ENCODE measurements at places on chromosomes 3 and 15.
A peak's percentile ranks its signal among the peaks of the same experiment; 100 is the strongest.

GRCh38 chr3:186930143-186930640 lies at the start of gene ST6GAL1:
Gene ST6GAL1, plus strand, starts transcription at chr3:186930526. Its CDS starts 112,178 bp downstream, at chr3:187042704.
- peak; percentile 17 for DNase-seq

DNA sequence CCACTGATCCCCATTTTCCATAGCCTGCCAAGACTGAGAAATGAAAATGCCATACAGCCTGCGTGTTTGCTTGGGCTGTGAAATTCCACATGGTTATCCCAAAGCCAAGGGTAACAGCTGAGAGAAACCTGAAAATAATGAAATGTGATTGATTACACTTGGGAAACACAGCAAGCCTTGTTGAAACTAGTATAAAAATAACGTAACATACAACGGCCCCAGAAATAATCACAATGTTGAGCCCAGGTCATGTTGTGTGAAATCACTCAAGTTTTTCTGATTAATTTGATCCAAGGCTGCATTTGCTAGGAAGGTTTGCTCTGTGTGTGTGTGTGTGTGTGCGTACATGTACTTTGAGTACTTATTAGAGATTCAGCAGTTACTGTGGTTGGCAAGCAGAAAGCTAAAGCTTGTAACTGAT lies 269.0 kb downstream of the OXSM start:
- DNase-seq = no peak

GRCh38 chr3:2244137-2244536 lies 145.5 kb downstream of the CNTN4 start:
- no peak for DNase-seq

DNA sequence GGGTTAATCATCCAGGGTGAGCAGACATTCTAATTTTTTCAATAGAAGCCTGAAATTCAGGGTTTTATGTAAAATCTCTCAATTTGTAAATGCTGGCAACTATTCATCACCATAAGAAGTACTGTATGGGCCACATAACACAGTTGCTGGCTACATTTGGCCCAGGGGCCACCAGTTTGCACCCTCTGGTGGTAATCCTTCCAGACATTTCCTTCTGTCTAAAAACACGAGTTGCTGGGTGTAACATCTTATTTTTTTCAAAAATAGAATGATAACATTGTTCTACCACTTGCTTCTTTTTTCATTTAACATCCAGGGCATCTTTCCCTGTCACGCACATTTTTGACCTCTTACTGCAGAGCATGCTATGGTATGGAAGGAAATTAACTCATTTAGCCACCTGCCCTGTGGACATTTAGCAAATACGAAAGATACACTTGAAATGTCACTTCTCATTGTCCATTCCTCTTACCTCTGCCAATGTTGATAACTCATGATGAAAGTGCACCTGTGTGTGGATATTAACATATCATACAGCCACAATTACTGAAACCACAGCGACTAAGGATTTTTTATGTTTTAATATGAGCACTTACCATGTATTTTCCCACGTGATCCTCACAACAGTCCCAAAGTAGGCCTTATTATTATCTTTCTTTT lies 117.5 kb upstream of the ARHGEF3 start:
- DNase-seq = no peak

DNA sequence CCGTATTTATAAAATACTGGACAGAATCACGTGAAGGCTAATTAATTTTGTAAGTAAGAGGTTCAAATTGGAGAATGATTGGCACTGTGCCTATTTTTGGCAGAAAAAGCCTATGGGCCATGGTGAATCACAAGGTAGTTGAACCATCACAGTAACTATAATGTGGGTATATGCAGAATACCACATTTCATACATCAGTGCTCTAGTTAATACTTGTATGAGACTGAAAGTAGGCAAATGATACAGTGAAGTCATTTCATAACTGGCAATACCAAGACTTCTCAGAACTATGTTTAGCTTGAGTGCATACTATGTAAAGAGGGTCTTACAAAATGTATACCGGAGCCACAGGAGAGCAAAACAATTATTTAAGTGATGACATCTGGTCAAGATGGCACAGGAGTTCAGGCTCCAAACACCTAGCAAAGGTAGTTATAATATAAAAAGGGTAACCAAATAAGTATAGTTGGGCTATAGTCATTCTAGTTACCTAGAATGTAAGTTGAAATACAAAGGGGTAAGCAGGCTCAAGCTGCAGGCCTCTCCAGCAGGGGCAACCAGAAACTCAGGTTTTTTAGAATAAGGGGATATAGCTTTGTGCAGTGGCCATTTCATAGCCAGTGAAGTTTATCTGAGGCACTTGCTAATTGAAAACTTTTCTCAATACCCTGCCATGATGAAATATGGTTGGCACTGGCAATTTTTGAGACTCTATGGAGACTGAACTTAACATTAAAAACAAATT lies 19.1 kb downstream of the GPR160 start:
- no peak for DNase-seq

GRCh38 chr3:135567223-135567622 lies 398.3 kb upstream of the PPP2R3A start:
- no peak for DNase-seq

DNA sequence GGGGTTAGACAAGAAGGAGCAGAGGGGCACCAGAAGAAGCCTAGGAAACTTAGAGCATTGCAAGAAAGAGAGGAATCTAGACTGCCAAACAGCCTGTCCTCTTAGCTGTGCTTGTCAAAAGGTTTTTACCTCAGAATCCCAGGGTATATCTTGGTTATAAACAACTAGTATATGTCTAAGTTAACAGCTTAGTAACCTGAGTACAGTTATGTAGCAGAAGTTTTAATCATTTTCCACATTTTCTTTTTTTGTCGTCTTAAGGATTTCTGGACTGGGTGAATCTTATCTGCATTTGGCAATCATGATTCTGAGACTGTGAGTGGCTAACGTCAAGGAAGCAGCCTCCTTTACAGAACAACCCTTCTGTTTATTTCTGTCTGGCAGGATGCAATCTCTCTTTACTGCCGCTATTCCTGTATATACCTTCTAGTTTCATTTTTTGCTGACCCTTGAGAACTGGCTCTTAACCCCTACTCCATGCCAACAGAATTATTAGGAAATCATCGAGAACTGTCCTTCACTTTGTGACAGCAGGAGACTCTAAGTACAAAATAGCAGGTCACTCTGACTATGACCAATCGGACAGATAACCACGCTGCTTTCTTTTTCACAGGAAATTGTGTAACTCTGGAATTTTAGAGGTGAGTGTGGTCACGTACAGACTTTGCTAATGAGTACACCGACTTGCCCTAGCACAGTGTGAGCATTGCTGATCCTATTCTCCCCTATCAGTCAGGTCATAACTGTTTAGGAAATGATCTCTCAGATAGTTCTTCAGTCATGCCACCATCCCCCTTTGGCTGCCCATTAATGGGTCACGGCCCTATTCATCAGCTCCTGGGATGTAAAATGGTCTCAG lies 3.3 kb upstream of the CP start:
- no peak for DNase-seq

GRCh38 chr3:141109751-141110150 lies 58.6 kb downstream of the SPSB4 start:
- DNase-seq = no peak

- no peak for DNase-seq
Observed at GRCh38 chr3:102158080-102158740, 276.6 kb upstream of the ZPLD1 start.

DNA sequence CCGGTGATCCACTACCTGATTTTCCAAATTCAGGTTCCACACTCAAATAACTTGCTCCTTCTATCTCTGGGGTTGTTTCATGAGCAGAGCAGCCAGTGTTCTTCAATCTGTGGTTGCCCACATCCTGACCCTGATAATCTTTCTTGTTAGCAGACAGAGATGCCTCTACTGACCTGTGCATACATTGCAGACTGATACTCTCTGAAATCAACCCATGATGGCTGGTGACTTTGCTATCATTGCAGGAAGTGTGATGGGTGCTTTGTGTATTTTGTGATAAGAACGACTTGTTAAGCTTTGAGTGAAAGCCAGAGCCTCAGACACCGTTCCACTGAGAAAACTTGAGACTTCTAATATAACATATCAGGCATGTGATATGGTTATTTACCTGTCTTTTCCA lies 39.9 kb downstream of the GATM start:
- no peak for DNase-seq

- no peak for DNase-seq
Observed at GRCh38 chr3:55481744-55482495, 5.2 kb downstream of the WNT5A start.

DNA sequence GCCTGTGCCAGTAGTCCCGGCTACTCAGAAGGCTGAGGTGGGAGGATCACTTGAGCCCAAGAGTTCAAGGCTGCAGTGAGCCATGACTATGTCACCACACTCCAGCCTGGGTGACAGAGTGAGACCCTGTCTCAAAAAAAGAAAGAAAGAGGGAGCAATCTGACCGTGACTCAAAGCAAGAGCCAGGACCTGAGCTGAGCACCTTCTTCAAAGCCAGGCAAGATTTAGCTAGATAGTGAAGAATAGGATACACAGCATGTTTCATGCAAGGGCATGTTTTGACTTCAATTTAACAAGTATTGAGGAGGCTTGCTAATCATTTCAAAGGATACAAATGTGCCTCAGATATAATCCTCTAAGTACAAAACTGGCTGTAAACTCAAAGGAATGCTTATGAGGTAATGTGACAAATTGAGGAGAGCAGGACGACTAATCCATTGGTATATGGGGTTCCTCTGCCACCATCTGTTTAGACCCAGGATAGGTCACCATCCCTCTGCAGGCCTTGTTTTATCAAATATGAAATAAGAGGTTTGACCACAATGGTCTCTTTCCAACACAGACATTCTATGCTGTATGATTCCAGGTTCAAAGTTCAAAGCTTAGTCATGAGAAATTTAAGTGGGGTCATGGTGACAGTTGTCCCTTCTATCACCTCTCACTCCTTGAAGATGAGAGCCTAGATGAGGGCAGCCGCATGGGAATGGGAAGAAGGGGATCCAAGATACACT lies 33.2 kb downstream of the RAB27A start:
- no peak for DNase-seq

GRCh38 chr3:112585782-112586181 lies 23.9 kb downstream of the SLC35A5 start:
- DNase-seq = no peak

- DNase-seq = no peak
Observed at GRCh38 chr3:156772588-156773206, 53.5 kb upstream of the LEKR1 start.

DNA sequence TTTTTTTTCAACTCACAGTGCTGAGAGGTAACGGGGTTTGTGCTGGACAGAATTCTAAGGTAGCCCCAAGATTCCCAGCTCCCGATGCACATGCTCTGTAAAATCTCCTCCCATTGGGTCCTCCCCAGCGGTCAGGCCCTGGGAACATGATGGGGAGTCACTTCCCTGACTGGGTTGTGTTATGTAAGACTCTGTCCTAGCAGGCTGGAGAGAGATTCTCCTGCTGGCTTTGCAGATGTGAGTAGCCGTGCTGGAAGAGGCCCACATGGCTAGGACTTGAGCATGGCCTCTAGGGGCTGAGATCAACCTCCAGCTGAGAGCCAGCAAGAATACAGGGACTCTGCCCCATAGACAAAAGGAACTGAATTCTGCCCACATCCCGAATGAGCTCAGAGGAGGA lies 83.7 kb upstream of the OXTR start:
- DNase-seq = no peak

DNA sequence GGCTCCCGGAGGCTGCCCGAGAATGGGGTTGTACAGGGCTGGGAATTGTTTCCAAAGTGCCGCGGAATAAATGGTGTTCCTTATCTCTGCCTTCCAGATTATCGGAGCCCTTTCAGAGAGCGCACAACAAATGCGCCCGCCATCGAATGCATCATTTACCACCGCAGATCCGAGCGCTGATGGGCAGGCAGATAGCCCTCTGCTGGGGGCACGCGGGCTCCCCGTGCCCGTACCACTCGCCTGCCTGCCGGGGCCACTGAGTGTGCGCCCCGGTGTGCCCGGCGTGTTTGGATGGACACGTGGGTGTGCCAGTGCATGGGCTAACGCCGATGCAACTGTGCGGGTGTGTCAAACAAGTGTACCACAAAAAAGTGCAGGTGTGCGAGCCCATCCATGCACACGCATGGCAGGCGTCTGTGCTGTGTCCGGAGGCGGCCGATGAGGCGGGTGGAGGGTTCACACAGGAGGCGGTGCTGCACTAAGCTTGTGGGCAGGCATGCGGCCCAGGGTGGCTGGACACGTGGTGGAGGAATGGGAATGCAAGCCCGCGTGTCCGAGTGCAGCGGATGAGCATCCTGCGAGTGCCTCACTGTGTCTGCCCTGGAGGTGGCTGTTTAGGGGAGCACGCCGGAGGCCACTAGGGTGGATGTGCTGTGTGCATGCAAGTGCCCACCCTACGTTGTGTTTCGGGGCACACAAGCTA lies 3.8 kb upstream of the GATA2 start:
- DNase-seq = no peak

Measured in occipital lobe (tissue), 3 donors.